Neural progenitor cell (in vitro differentiated cells): ENCODE measurements at places on chromosomes 6 and 20.

DNA sequence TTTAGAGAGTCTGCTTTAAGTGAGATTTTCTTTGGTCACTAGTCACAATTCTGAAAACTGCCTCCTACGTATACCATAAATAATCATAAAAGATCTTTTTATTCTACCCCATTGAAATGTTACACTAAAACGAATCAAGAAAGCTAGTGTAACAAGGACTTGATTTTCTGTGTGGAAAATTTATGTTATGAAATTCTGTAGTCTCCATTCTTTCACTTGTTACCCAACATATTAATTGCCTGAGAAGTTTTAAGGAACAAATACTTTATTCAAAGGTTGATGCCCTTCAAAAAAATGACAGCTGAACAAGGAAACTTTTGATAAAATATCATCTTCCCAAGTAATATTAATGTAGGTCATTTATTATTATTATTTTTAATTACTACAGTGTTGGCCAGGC lies 13.3 kb upstream of the HBS1L start:
- DNase-seq, result no peak

- no peak for DNase-seq
These were observed 223.0 kb downstream of the QKI start for GRCh38 chr6:163637524-163637923.

DNA sequence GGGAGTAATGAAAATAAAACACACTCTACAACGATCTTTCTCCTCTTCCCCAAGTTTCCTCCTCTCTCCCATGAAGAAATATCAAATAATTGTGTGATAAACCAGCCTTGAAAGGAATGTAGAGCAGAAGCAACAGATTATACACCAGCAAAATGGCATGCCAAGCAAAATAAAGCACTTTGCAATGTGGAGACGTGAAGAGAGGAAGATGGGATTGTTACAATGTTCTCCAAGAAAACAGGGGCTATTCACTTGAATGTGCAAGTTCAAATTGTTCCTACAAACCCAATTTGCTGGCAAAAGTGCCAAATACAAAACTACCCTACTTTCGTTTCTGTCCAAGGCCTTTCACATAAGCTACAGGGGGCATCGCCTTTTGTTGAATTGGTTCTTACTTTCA lies 185.1 kb downstream of the PDE7B start:
- DNase-seq, result no peak

DNA sequence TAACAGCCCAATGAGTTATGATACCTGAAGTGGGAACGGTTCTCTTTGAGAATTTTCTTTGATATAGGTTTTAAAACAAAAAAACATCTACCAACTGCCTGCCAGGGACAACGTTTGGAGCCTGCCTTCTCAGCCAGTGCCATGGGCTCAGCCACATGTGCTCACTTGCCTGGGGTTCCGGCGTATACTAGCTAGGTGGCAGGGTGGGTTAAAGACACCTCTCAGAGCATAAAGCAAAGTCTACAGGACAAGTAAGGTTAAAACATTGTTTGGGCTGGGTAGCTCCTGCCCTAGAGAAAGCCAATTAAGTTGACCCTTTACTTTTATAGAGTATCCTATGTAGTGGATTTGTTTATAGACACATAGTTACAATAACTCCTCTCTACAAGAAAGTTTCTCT lies 38.0 kb upstream of the SCGN start:
- DNase-seq, result peak; percentile 18

DNA sequence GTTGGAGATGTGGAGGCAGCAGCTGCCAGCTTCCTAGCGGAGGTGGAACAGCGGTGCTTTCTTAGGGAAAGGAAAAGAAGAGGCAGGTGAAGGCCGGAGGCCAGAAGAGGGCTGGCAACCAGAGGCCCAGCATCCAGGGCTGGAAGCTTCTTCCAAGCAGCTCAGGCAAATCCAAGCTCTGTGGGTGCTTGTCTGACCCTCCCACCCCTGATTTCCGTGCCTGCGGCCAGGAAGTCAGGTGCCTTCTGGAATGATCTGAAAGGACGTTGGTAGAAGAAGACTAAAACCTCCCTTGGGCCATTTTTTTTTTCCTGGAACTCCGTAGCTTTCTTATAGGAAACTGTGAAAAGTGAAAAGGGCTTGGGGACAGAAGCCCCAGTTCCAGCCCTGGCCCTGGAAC lies 33.1 kb upstream of the GABRR1 start:
- no peak for DNase-seq

- DNase-seq, result no peak
These were observed 7.7 kb downstream of the BRPF3 start for GRCh38 chr6:36204068-36204753.

GRCh38 chr6:128024046-128024445 lies 123.2 kb upstream of the THEMIS start:
- DNase-seq, result no peak

DNA sequence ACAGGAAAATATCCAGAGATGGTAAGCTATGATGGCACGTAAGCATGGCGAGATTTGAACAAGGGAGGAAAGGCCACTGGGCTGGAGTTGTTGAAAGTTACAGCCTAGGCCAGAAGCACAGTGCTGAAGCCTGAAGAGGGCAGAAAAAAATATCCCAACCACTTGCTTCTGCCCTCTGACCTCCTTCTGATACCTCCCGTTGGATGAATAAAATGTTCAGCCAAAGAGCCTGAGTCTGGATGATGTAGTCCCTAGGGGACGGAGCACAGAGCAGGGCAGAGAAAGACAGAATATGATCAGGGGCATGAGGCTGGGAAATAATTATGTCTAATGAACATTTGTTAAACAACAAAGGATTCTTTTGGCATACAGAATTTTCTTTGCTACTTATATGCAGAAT lies 19.7 kb downstream of the KLHL31 start:
- DNase-seq, result no peak
